ENCODE measurements at places on chromosomes 7 and 10. TPM values are rescaled to one million over a fixed set of nuclear protein-coding genes. Genes with fewer than 3 reads are reported as not detected.

DNA sequence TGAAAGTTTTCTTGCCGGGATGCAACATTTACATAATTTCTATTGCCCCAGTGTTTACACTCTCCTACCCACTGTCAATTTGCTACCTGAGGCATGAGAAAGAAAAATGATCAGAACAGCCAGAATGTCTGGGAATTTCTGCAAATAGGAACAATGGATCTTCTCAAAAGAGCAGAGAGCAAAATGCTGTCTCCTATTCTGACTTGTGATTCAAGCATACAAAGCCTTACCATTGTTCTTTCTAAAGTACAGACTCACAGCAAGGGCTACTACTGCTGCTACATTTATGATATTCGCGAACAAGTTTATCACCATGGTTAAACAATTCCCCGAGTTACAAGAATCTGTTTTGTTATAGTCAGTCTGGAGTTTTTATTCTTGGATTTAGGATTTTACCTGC lies 329.9 kb upstream of the CELF2 start:
- DNase-seq: no peak

GRCh38 chr7:149261316-149261828 lies 624 bp upstream of the ZNF783 start:
- DNase-seq: no peak

DNA sequence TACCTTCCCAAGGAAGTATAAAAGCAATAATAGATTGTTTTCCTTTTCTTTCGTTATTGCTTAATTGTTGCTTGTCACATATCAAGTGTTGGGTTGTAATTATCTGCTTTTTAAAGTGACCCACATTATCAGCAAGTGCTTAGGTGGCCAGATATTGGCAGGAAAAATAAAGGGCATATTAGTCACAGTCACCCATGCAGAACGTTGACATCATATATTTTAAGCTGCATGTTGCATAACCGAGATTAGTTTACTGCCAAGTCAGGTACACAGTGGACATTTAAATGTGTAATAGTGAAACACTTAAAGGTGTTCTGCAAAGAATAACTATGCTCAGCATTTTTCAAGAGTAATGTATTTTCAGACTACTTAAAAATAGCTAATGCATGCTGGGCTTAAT lies 11.4 kb downstream of the NEBL start:
- no peak for DNase-seq

DNA sequence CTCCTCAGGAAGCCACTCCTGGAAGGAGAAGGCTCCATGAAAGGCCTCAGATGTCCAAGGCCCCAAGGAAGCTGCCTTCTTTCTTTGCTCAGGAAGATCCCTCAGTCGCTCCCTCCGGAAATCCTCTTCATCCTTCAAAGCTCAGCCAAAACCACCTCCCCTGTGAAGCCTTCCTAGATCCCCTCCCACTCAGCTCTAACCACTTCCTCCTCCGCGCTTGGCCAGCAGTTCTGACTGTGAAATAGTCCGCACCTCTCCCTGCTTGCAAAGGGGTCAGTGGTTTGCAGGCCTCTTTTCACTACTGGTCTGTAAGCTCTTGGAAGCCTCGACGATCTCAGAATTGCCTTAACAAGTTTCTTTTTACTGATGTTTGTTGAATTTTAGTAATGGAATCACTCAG lies 23.9 kb downstream of the PYROXD2 start:
- no peak for DNase-seq

DNA sequence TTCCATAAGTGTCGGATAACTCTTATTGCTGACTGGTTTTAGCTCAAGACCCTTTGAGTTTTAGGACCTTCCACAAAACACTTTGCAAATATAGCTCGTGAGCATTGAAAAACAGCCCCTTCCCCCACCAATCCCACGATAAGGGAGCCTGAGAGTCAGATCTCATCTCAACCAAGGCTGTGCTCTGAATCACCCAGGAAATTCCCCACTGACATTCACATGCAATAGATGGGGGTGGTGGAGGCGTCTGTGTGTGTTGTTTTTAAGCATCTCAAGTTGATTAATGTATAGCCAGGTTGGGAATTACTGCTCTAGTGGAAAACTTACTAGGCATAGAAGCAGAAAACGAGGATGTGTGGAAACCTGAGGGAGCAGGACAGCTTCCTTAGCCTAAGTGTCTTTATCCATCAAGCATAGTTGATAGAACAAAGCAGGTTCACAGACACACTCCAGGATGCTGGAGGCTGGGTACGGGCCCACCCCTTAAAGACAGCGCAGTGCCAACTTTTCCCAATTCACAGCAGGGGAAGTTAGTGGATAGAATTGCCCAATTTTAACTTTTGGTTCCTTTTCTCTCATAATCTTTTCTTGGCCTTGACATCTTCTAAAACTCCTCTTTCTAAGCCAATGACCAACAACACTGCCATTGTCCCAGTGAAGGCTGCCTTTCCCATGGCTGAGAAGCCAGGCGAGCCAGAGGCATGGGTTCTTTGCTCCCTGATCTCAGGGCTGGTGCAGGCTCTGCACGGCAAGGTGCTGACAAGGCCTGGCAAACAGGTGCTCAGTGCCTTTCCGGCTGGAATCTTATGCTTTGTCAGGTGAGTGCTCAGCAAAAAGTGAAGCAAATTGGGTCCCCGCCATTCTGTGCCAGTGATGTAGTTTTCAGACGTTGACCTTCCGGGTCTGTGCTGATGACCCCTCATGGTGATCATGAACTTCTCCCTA lies 98.5 kb upstream of the INSIG1 start:
- DNase-seq: no peak

DNA sequence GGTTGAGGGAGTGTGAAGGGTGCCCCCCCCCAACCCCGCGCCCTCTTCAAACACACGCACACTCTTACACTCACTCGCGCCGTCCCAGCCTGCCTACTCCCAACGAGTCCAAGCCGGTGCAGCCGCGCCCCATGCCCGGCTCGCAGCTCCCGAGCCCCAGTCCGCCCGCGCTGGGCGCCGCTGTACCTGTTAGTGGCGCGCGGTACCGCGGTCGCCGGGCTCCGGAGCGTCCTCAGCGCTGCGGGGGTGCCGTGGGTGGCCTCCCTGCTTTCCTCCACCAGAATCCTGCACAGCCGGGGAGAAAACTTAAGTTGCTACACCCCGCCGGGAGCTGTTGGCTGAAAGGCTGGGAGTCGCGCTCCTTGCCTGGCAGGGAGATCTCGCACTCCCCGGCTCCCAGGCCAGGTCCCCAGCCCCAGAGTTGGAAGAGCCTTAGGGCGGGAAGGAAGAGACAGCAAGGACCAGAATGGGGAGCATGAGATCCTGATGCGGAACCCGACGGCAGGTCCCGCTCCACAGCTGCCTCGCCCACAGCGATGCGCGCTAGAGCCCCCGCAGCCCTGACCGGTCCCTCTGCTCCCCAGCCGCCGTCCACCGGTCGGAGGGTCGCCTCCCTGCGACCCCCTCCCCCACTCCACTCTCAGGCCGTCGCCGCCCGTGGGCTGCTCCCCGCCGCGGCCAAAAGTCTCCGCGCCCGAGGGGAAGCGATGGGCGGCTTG lies 863 bp downstream of the ST8SIA6 start:
- peak; percentile 63 for DNase-seq

DNA sequence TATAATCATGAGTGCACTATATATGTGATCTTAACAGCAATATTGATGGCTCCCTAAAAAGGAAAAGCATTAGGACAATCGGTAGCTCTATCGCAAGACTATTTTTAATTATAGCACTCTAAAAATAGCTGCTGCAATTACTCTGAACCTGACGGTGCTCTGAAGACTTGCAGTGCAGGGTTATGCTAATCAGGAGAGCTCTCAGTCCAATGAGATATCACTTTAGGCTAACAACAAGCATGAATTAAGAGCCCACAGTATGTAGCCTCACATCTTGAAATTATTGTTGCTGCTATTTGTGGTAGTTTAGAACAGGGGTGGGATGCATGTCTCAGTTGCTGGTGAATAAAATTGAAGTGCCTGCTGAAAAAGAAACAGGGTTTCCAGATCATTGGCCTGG lies 515.8 kb upstream of the AKR1E2 start:
- no peak for DNase-seq

- DNase-seq: no peak
Measured at GRCh38 chr7:20229646-20230500, 12.7 kb upstream of the MACC1 start.

DNA sequence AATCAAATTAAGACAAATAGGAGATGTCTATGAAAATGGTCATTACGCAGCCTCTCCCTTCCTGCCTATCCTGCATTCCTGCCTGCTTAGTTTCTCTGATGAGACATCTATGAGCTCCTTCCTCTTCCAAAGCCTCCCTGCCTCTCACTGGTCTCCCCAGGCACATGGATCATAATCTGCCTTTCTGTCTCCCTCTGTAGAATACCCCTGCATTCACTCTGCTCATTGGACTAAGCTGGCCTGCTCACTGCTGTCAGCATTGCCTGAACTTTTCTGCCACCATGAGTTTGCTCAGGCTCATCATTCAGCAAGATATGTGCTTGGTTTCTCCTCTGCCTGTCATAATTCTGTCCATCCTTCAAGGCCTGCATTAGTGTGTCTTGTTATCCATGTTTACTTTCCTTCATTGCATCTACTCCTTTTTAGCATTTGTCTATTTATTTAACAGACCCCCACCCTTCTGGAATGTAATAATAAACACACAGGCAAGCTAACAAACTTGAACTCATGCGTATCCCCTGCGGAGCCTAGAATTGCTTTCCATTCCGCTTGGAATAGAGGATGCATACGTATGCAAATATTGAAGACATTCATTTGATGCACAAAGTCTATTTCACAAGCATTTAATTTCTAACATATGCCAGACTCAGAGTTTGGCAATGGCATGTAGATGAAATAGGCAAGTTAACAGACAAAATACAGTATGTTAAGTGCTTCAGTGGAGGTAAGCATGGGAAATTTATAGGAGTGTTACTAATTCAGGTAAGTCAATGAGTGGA lies 88.3 kb downstream of the PTPRZ1 start:
- no peak for DNase-seq

The FAM53B gene
- 38.8 TPM for total RNA-seq

The JAKMIP3 gene
- 1.1 TPM for total RNA-seq

All from ureter (tissue), 1 donor.